ENCODE measurements at places on chromosomes 2 and 18.
A peak's percentile ranks its signal among the peaks of the same experiment; 100 is the strongest.

GRCh38 chr2:172031536-172031935 is 31.8 kb downstream of the METAP1D start:
- no peak for DNase-seq

- peak; percentile 57 for DNase-seq
Observed at GRCh38 chr2:178761759-178762371, 45.4 kb downstream of the TTN start.

GRCh38 chr18:79496978-79497637 is 101.4 kb downstream of the NFATC1 start:
- DNase-seq = peak; percentile 14

- no peak for DNase-seq
Observed at GRCh38 chr2:43143756-43144155, 82.7 kb downstream of the ZFP36L2 start.

DNA sequence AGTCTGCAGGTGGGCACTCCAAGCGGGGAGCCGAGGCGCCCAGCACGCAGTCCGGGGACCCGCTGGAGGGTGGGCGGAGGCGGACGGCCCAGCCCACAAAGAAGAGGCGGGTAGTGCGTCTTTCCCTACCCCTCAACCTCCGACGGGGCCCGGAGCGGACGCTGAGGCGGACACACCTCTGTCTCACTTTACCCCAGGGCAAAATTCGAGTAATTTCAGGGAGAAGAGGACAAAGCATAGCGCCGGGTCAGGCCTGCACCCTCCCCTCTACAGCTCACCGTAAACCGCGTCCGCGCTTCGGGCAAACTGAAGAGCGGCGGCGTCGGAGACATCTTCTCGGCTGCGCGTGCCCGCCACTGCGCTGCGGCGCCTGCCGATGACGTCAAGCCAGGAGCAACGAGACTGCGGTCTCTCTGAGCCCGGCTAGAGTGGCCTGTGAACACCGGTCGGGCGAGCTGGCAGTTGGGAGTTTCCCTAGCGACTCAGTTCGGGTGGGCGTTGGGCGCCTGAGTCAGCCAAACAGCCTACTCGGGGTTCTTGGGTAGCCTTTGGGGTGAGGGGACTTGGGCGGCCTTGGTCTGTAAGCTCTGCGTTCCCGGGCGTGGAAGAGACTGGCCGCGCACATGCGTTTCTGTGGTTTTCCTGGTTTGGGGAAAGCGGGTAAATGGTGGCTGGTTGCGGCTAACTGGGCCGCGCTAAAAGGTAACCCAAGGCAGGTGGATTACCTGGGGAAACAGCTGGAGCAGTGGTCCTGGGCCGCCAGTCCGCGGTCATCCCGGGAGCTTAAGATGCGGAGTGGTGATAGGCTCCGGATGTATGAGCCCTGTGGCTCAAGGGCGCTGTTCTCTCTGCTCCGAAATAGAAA is at the start of gene THOC1:
TSS of gene THOC1 (minus strand) at position 360 of the 865 bp plus-strand sequence. CDS start at position 332, 28 bp downstream.
- DNase-seq = peak; percentile 76

DNA sequence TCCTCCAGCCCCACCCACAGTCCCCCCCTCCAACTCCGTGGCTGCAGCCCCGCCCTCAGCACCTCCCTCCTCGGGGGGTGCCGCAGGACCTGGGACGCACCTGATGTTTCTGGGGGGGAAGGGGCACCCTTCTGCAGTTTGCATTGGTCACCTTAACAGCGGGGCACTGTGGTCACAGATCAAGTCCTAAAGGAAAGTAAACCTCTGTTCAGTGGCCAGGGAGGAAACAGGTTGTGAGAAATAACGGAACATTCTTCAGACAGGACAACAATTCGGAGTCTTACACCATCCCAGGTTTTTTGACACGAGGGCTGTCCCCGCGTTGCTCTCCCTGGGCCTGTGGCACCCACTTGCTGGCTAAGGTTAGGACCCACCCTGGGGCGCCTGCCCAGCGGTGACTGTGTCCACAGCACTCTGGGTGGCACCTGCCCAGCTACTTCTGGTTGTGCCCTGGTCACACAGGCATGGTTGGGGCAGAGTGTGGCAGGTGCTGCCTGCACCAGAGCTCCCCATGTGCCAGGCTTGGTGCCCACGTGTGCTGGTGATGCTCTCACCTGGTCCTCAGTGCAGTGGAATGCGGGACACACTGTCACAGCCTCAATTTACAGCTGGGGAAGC is 93.5 kb upstream of the OTOS start:
- no peak for DNase-seq

Measured in NCI-H1436 (cell line).